Kasumi-1 (cell line): ENCODE measurements at places on chromosomes 2 and 18.

GRCh38 chr18:48575301-48575657 lies 36.4 kb downstream of the CTIF start:
- no peak for DNase-seq

- DNase-seq, result peak; percentile 41
Measured at GRCh38 chr2:168424971-168425370, 31.1 kb upstream of the CERS6 start.

- DNase-seq, result no peak
Measured at GRCh38 chr18:23103449-23103848, 31.8 kb upstream of the CABLES1 start.

DNA sequence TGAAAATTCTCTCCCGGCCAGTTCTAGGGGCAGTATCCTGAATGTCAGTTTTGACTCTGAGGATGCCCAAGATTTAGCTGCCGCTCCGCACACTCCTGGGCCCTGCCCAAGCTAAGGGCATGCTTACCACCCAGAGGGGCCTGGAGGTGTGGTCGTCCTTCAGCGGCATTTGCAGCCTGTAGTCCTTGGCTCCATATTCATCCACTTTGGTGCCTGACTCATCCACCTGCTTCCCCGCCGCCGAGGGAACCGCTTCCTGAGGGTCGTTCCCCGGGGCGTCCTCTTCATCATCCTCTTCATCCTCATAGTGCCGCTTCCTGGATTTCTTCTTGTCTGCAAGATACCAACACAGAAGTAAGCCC lies 577 bp downstream of the ERCC3 start:
- no peak for DNase-seq

GRCh38 chr2:47486841-47487497 lies 84.0 kb downstream of the MSH2 start:
- DNase-seq, result peak; percentile 88

- no peak for DNase-seq
Measured at GRCh38 chr18:78647018-78647417, 332.6 kb upstream of the SALL3 start.

GRCh38 chr2:170587922-170588321 lies 127.2 kb upstream of the SP5 start:
- no peak for DNase-seq

- no peak for DNase-seq
Measured at GRCh38 chr2:86323273-86324021, 14.0 kb downstream of the REEP1 start.

DNA sequence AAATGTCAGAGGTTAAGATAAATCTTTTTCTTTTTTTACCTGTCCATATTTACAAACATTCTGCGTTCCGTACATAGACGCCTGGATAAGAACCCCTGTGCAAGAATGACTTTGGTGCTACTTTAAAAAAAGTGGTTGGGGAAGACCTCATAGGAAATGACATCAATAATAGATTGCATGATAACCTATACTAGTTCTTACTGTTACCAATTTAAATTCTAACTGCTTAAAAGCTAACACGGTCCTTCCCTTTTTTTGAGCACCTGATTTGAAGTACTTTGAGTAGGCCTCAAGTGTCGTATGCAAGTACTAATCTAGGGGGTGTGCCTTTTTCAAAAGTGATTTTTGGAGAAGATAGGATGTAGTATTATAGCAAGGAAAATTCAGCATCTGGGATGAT lies 2.1 kb downstream of the SLC39A10 start:
- DNase-seq, result peak; percentile 69

DNA sequence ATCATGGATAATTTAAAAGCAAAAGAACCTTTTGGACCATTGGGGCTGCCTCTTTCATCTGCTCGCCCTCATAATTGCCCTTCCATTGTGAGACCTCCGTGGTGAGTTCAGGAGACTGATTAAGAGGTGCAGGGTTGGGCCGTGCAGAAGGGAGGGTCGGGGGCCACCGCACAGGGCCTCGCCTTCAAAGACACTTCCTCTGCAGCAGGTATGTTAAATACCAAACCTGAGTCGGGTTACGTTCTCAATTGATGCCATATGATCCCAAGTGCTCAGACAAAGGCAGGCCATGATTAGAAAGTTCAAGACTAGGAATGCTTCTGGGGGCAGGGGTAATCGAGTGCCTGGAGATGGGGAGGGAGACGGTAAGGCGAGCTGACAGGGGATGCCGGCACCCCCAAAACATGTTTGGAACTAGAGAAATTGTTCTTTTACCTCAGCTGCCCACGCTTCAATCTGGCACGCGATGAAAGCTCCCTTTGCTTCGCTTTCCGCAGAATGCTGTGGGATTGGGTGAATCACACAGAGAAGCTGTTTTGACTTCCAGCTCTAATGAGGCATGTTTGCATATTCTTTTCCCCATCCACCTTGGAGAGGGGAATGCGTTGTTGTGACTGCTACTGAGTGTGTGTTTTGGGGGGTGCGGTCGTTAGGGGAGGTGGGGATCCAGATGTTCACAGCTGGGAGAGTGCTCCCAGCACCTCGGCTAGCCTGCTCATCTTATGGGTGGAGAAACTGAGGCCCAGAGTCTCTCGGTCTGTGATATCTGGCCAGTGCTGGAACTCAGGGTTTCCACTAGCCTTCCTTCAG lies 309.1 kb downstream of the MYCN start:
- no peak for DNase-seq

DNA sequence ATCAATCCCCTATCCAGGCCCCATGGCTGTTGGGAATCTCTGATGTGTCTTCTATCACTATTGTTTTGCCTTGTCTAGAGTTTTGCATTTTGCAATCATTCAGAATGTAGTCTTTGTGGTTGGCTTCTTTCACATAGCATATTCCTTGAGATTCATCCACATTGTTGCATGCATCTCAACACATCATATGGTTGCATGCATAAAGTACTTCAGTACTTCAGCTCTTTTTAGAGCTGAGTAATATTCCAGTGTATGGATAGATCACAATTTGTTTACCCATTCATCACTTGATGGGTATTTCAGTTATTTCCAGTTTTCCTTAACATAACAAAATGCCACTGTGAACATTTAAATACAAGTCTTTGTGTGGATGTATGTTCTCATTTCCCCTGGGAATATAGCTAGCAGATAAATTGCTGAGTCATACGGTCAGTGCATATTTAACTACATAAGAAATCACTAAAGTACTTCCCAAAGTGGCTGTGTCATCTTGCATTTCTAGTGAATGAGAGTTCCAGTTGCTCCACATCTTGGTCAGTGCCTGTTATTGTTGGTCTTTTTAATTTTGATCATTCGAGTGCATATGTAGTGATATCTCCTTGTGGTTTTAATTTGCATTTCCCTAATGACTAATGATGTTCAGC lies 138.8 kb downstream of the BCL11A start:
- no peak for DNase-seq

GRCh38 chr2:42878581-42878980 lies 86.2 kb upstream of the HAAO start:
- no peak for DNase-seq

DNA sequence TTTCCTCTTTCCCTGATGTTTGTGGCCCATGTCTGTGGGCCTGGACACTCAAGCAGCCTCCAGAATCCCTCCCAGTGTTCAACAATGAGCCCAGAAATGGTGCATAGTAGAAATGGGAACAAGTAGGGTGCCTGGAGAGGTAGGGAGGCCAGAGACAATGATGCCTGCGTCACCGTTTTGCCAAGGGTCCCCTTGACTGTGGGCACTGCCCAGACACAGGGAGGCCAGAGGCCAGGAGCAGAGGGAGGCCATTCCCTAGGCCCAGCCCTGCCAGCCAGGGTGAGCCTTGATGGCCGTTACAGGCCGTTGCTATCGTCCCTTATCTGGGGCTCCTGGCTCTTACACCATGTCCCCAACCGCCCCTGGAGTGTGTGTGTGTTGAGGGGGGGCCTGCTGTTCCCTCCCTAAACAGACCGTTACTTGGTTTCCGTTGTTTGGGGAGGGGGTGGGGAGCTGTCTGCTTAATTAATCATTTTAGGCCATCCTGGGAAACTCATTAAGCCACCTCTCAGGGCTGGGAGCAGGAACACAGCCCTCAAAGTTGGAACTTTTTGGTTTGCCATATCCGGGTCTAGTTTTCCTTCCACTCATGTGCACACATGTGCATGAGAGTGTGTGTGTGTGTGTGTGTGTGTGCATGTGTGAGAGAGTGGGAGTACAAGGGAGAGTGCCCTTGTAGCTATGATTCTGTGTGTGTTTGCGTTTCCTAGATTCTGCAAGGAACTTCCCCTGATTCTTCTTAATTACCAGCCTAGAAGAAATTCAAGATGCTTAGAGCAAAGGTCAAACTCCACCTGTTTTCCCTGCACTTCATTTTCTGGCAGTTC lies 135.2 kb upstream of the HAAO start:
- DNase-seq, result peak; percentile 99

- no peak for DNase-seq
Measured at GRCh38 chr2:50443288-50443687, 588.6 kb downstream of the NRXN1 start.

DNA sequence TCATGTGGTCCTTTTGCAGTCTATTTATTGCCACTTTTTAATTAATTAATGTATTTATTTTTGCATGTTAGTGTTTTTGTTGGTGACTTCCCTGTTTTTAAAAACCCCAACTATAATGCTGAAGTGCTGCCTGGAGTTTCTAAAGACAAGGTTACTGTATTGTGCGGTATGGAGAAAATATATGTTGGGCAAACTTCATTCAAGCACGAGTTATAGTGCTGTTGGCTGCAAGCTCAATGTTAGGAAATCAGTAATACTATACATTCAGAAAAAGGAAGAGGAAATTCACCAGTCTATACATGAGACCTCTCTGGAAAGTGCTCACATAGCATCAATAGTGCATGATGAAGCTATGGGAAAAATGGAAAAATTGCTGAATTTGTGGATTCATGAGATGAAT lies 15.4 kb upstream of the RBMS1 start:
- no peak for DNase-seq

- DNase-seq, result no peak
Measured at GRCh38 chr2:43495727-43496126, 100.1 kb downstream of the THADA start.

DNA sequence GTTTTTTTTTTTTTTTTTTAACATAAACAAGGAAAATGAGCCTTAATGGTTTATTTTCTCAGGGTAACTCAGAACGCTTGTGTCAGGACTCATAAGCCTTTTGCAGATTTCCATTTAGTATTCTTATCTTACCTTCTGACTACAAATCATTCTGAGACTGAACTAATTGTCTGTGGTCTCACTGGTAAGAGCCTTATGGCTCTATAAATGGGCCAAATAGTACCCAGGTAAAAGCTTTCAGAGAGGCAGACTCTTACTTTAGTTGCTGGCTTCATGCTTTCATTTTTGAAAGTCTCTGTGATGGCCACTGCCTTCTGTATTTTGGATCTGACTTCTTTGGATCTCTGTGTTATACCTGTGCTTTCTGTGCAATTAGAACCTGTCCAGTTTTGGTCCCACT lies 403.4 kb downstream of the RIT2 start:
- no peak for DNase-seq

DNA sequence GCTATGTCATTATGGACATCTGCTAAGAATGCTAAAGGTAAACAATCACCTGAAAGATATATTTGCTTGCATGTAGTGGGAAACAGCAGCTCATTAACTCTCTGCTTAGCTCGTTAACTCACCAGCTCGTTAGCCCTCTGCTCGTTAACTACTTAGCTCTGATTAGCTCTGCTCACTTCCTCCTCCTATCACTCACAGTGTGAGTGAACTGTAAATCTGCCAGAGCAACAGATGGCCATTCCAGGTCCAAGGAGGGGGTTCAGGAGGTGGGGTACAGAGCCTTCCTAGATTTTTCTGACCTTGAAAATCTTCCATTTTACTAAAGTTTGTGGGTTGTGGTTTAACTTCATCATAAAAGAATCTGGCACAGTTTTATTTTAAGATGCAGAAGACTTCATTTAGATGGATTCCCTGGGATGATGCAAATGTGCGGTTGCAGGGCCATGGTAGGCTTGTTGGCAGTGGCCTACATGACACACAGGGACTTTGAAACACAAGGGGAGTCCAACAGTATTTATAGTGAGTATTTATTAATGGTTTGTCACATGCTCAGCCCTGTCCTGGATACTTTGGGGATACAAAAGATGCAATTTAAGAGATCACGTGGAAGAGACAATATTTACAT lies 1633.7 kb upstream of the CELF4 start:
- no peak for DNase-seq

- DNase-seq, result no peak
Measured at GRCh38 chr2:143994961-143995360, 525.0 kb downstream of the ZEB2 start.

- no peak for DNase-seq
Measured at GRCh38 chr2:41723526-41723925, 324.3 kb upstream of the PKDCC start.

DNA sequence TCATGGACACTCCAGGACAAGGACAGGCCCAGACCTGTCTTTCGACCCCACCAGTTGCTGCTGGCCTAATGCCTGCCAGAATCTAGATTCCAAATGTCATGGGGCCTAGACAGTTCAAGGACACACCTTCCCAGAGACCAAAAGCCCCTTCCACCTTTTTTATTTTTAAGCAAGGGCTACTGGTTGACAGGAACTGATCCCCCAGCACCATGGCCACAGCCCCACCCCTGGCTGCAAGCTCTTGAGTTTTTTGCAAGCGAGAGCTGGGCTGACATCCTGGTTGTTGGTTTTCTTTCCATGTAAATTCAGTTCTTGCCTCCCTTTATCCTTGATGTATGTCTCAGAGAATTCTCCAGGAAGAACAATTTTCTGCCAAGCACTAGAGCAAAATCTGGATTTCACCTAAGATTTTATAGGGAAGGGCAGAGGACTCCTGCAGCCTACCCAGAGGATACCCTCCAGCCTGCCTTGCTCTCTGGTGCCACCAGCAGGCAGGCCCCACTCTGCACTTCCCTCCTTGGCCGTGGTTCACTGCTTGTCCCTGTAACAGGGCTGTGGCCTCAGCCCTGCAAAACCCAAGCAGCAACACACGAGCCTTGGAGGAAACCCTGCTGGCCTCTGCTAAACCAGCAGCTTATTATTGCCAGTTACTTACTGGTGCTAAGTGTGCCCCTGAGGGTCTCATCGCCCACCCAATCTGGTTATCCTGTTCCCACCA lies 97.7 kb downstream of the TWIST2 start:
- no peak for DNase-seq

- no peak for DNase-seq
Measured at GRCh38 chr2:61187085-61187484, 25.1 kb downstream of the C2orf74 start.

GRCh38 chr2:24107-24506 lies 22.2 kb downstream of the FAM110C start:
- no peak for DNase-seq

DNA sequence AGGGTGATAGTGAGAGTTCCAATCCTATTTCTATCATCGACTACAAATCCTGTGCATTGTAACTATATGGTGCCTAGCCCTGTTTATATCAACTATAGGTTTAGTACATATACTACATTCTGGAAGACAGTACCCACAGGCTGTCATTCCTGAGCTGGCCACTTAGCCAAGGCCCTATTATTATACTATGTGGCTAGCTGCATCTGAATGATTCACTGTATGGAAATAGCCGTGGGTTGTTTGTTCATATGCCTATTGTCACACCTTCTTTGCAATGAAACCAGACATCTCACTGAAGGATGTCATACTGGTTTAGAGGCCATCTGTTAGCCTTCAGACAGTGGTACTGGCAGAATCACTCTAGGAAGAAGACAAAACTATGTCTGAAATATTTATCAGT lies 62.3 kb upstream of the FSIP2 start:
- no peak for DNase-seq

GRCh38 chr2:171957061-171957460 lies 34.8 kb downstream of the HAT1 start:
- peak; percentile 75 for DNase-seq
